ENCODE measurements at places on chromosomes 12 and 14.

DNA sequence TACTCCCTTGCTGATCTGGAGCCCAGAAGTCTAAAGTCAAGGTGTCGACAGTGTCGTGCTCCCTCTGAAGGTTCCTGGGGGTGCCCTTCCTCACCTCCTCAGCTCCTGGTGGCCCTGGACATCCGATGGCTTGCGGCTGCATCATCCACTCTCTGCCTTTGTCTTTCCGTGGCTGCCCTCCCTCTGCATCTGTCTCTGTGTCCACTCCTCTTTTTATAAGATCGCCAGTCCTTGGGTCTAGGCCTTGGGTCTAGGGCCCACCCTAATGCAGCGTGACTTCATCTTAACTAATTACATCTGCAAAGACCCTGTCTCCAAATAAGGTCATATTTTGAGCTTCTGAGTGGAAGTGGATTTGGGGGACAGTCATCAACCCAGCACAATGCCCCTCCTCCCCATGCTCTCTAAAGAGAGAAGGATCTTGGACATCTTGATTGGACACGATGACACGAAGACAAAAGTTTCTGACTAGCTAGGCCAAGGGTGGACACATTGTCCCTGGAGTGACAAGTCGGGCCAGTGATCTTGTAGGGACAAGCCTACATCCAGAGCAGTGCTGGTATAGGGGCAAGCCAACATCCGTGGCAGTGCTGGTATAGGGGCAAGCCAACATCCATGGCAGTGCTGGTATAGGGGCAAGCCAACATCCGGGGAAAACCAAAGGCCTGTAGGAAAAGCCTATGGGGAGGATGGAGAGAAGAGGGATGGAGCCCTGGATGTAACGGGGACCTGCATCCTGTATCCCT lies 93.9 kb upstream of the DIO3 start:
- DNase-seq = no peak

- no peak for DNase-seq
Observed at GRCh38 chr12:14876833-14877232, 8.8 kb downstream of the MGP start.

GRCh38 chr14:50027816-50028215 lies 88.6 kb downstream of the VCPKMT start:
- DNase-seq = no peak

DNA sequence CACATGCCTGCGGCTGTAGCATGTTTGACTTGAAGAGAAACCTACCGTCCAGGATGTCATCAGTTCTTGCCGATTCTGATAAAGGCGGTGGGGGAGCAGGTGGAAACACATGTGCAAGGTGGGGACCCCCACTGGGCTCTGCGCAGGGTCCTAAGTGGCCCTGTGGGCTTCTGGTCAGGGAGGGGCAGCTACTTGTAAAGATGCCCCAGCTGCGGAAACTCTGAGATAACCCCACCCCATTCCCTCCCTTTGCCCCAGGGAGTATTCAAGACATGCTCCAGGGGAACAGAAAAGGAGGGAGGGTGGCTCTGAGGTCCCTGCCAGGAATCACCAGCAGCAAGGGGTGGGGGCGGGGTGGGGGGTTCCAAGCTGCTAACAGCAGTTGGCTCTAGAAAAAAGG lies 67.6 kb downstream of the PIWIL1 start:
- no peak for DNase-seq

DNA sequence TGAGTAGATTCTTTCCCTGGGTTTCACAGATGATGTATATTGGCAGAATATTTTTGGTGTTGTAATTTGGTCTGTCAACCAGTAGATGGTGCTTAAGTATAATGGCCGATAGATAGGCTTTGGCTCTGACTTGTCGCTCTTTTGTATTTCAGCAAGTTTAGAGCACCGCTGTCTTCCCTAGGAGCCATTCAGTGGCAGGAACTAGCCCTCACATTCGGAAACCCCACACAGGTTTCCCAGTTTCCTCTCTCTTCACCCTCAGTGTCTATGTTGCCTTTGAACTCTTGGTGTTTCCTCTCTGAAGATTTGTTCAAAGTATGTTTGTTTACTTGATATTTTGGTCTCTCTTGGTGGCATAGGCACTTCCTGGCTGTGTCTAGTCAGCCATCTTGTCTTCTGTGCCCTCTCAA lies 102.2 kb downstream of the GPHN start:
- no peak for DNase-seq

DNA sequence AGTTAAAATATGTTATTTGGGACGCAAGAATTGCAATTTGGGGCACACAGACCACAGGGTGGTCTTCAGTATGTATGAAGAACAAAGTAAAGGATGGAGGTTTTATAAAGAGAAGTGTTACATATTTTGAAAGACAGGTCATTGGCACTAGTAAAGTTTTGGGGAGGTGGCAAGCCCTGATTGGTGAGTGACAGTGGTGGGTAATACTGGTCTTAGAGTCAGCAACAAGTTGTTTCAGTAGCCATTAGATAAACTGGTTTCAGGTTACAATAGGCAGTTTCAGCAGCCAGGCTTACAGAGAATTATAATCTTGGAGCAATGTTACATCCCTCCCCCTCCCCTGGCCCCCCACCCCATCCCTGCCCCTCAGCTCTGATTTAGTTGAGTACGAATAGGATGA lies 17.5 kb downstream of the MARK3 start:
- no peak for DNase-seq

DNA sequence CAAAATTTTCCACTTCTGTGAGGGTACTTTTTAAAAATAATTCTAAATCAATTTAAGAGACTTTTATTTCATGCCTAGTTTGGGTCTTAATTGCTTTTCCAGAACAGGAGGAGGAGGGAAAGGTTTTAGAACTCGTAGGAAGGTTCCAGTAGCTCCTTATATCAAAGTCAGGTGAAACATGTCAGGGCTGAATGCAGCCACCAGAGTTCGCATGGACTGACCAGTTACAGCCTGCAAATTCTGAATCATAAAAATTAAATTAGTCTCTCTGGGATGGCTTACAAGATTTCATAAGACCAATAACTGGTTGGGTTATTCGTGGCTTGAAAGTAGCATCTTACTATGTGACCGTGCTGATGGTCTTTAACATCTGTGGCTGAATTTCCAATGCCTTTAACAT lies 397 bp downstream of the BDKRB1 start:
- DNase-seq = no peak

- DNase-seq = no peak
Observed at GRCh38 chr12:66739940-66740651, 61.2 kb upstream of the GRIP1 start.

DNA sequence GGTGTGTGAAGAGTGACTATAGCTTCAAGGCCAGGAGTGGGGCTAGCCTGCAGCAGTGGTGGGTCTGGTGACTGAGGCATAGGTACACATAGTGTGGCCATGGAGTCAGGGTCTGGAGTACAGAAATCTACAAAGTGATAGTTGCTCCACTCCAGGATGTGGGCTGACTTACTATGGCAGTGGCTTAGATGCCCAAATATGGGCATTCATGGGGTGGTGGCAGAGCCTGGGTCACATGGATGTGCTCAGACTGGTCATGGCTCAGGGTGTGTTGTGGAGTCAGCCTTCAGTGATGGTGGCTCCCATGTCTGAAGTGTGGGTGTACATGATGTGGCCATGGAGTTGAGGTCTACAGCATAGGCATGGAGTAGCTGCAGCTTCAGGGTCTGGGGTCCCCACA lies 27.3 kb downstream of the CLEC6A start:
- no peak for DNase-seq

- peak; percentile 45 for DNase-seq
Observed at GRCh38 chr12:116143909-116144308, 133.6 kb downstream of the MED13L start.

DNA sequence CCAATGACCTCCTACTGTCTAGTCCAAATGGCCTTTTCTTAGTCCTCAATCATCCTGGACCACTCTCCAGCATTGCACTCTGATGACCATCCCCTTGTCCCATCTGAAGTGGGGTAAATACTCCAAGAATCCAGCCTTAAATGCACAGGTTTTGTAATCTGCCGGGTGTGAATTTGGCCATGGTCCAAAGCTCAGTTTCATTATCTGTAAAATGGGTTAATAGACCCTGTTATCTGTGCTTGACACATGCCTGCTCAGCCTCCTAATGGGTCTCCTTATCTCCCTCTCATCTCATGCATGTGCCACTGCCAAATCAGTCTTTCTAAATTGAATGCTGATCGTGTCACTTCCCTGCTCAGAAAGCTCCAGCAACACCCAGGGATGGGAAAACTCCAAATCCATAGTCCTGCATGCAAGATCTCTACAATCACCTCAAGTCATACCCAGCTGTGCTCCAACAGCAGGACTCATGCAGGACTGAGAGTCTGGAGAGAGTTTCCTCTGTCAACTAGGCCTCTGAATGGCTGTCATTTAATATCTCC lies 22.3 kb downstream of the LGR5 start:
- no peak for DNase-seq

DNA sequence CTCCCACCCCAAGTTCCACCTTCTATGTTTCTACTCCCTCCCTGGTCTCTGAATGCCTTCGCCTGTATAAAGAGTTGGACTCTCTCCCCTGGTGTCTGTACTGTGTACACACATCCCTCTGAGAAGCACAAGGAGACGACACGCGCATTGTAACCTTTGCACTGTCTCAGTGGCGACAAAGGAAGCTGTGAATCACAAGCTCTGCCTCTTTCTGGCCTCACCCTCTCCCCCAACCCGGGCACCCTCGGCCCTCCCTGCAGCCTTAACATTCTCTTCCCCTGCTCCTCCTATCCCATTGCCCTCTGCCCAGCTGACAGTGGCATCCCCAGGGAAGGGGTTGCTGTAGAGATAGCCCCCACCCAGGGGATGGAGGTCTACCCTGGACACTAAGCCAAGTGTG lies 2.5 kb upstream of the SMARCD1 start:
- DNase-seq = no peak

- no peak for DNase-seq
Observed at GRCh38 chr14:85625925-85626585, 96.1 kb downstream of the FLRT2 start.

GRCh38 chr12:4847713-4848112 lies 62.0 kb upstream of the KCNA1 start:
- DNase-seq = no peak

DNA sequence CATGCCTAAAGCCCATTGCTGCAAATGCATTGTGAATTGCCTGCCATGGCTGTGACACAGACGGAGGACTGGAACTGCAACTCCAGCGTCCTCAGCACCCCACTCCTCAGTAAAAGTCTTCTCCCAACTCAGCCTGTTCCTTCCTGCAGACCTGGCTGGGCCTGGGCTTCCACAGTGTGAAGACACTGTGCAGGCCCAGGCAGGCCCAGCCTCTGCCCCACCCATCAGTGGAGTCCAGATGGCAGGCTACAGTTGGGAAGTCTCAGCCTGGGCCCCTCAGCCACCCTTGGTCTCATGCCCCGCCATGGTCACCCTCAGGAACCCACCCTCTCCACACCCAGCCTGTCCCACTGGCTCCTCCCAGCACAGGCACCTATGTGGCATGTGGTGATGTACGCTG lies 22.0 kb downstream of the VSX2 start:
- no peak for DNase-seq

DNA sequence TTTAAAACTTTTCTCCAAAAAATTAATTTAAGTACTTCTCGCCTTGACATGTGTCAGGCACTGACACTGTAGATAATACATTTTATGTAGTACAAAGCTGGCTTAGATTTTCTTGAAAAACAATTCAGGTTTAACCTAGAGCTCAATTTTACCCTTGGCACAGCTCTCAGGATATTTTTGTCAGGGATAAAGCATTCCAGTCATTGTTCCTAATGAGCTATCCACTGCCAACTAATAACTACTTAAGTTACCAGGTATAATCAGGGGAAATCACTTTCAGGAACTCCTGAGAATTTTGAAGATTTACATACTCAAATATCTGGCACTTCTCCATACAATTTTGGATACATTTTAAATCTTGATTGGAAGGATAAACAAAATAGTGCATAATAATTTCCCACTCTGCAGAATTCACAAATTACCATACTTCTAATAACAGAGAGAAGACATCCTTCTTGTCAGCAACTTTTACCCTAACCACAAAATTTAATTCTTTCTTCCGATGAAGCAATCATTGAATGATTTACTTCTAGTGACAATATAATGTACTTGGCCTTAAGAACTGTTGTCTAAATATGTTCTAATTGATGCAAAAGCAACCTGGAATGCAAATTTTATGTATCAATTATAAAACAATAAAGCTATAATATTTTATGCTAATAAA lies 4.8 kb downstream of the RASSF9 start:
- DNase-seq = peak; percentile 43

DNA sequence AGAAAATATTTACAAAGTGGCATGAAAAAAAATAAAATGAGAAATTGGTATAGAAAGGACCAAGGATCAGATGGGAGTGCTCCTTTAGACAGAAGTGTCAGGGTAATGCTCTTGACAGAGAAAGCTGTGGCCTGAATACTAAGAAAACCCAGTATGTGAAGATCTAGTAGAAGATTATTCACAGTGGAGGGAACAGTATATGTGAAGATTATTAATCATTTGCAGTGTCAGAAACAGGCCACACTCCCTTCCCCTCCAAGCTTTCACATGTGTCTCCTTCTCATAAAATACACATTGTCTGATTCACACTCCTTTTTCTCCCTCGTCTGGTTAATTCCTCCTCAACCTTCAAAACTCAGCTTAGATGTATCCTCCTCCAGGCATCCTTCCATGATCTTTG lies 41.3 kb downstream of the CAPS2 start:
- DNase-seq = no peak

DNA sequence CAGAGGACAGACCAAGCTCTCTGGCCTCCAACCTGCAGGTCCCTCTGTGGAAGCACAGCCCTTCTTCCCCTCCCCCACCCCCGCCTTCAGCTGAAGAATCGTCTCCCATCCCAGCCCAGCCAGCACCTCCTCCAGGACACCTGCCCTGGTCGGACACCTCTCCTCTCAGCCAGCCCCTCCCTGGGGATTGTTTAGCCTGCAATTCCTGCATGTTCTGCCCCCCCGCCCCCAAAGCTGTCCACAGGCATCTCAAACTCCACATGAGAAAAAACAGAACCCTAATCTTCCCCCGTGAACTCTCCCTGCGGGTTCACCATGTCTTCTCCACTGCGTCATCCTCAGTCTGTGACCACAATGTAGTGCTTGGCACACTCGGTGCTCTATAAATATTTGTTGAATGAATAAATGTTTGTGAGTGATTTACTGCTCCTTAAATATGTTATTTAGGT lies 24.1 kb downstream of the PRIMA1 start:
- no peak for DNase-seq

- no peak for DNase-seq
Observed at GRCh38 chr12:88904705-88905104, 324.4 kb upstream of the KITLG start.

DNA sequence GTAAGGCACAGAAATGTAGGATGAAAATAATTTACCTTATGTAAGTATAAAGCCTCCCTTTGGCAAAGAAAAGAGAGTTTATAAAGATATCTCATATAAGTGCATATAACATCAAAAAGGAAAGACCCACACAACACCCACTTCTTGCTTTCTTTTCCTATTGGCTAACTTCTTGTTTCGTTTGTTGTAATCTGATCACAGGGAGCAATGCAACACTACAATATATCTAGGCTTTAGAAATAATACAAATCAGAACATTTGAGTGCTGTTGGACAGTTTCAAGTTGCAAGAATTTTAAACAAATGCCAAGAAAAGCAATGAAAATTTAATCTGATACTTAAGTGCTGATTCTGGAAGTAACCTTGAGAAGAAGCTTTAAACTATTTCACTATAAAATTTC lies 1.3 kb downstream of the FGD6 start:
- no peak for DNase-seq
